ENCODE measurements at places on chromosomes 11 and 22. TPM values are rescaled to one million over a fixed set of nuclear protein-coding genes. Genes with fewer than 3 reads are reported as not detected.
A peak's percentile ranks its signal among the peaks of the same experiment; 100 is the strongest.

GRCh38 chr22:23856721-23857605, 712 bp upstream of the SLC2A11 start:
- peaks cover 5% of the 10 kb centered on the region for H3K4me1 ChIP-seq
- H3K4me3 ChIP-seq, result peak overlapping the region; percentile 95

DNA sequence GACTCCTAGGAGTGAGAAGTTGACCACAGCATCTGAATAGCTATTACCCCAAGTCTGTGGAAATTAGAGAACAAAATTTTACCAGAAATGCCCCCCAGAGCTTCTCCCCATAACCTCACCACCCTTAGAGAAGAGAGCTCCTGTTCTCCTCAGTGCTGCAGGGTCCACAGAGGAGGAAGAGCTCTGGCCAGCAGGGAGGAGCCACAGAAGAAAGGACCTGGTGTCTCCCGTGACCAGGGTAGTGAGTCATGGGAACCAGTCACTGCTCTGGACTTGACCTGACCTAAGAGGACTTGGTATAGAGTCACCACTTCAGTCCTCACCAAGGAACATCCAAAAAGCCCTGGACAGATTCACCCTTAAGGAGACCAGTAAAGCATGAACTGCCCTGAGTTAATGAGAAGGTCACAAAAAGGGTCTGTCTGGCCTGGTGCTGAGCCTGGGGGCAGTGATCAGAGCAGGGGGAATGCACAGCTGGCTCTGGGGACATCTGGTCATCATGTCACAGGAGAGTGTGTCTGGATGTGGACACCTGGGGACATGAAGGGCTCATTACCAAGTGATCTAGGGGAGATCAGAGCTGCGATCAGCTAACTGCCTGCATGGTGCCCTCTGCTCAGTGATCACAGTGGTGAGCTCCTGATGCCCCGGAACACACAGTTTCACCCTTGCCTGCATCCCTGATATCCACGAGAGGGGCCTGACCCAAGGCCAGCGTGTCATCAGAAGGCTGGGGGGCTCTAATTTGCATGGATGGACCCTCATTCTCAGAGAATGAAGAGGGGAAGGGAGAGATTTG, 103.3 kb upstream of the TOP3B start:
- no peak overlapping the region for H3K4me3 ChIP-seq
- H3K4me1 ChIP-seq, result no peaks in the 10 kb centered on the region
- DNase-seq, result no peak

GRCh38 chr11:121688055-121688491, 235.3 kb upstream of the SORL1-AS1 start:
- no peaks in the 10 kb centered on the region for H3K36me3 ChIP-seq
- H3K27me3 ChIP-seq, result no peaks in the 10 kb centered on the region
- DNase-seq, result peak; percentile 74
- peaks cover 3% of the 10 kb centered on the region for H3K4me1 ChIP-seq

Gene PVALB
- not detected for total RNA-seq

GRCh38 chr11:45180848-45181192, 34.4 kb downstream of the PRDM11 start:
- peaks cover 4% of the 10 kb centered on the region for H3K36me3 ChIP-seq
- peak; percentile 88 for DNase-seq
- peaks cover 8% of the 10 kb centered on the region for H3K27me3 ChIP-seq
- no peak overlapping the region for H3K27ac ChIP-seq

Gene MS4A4A
- not detected for total RNA-seq

DNA sequence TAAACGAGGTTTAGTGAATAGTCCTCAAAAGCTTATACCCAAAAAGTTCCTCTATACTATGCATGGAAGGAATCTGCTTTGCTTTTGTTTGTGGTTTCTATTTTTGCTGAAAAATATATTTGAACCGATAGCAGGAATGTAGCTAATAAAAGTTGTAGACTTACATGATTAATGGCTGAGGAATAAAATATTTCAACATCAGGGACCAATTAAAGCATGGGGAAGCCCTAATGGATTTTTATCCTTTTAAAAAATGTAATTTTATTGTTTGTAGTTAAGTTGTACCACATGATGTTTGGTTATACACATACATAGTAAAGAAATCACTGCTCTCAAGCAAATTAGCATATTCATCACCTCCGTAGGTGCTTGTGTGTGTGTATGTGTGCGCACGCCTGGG, 295.3 kb upstream of the CNTN5 start:
- no peaks in the 10 kb centered on the region for H3K4me1 ChIP-seq
- H3K27ac ChIP-seq, result no peak overlapping the region
- no peak for DNase-seq
- no peak overlapping the region for H3K4me3 ChIP-seq

GRCh38 chr22:47375621-47376321, 613.3 kb downstream of the TBC1D22A start:
- H3K36me3 ChIP-seq, result no peaks in the 10 kb centered on the region
- H3K27ac ChIP-seq, result no peak overlapping the region
- H3K4me1 ChIP-seq, result no peaks in the 10 kb centered on the region
- H3K27me3 ChIP-seq, result no peaks in the 10 kb centered on the region
- H3K4me3 ChIP-seq, result no peak overlapping the region
- no peak for DNase-seq

DNA sequence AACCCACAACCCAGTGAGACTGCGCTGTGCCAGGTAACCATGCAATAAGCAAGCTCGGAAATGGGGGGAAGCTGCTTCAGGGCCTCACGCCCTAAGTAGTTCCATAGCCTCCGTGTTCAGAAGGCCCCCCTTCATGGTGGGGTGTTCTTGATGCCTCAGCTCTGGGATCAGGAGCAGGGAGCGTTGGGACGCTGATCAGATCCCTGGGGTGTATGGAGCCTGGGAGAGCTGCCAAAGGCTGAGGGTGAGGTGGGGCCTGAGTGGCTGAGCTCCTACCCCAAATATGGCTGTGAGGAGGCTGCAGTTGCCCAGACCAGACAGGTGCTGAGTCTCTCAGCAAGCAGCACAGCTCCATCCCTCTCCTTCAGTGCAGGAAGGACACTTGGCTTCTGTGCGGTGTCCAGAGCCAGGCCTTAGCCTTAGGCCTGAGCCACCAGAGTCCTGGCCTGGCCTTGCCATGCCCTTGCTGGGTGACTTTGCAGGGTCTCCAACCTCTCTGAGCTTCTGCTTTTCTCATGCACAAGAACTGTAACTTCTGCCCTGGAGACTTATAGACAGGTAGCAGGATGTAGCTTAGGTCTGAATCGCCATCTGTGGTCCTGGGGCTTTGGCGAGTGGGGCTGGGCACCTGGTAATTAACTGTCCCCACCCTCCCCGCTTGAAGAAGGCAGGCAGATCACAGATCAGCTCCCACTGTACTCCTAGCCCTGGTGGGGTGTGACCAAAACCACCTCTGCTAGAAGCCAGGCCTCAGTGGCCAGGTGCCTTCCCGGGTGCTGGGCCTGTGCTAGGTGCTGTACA, 5.3 kb downstream of the MMP11 start:
- no peak overlapping the region for H3K27ac ChIP-seq
- H3K4me3 ChIP-seq, result no peak overlapping the region
- H3K27me3 ChIP-seq, result no peaks in the 10 kb centered on the region
- DNase-seq, result no peak

DNA sequence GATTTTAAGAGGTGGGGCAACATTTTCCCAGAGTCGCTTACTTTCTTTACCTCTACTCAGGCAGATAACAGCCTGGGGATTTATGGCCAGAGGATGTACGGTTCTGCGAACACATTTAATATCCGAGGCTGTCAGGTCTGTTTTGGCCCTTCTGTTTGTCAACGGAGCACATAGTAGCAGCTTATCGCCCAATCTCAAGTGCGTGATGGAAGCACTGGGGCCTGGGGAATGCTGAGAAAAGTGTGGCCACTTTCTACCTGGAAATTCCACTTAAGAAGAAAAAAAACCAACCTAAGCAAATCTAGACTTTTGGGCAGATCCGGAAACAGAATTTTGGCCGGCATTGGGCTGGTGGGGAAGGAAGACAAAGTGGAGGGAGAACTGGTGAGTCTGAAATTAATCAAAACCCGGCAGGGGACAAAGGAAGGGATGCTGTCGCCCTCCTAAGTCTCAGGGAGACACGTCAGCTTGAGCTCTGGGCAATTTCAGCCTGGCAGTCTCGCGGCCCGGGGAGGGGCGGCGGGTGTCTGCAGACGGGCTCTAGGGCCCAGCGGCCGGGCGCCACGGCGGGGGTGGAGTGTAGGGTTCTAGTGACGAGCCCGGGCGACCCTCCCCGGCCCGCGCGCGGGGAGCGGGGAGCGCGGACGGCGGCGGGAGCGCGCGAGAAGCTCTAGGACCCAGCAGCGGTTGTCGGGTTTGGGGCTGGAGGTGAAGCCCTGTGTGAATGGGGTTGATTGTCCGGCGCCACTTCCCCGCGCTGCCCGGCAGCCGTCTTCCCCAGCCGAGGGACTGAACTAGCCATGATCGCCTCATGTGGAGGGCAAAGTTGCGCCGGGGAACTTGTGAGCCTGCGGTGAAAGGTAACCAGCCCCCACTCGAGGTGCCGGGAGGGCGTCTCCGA, at the start of gene AMOTL1:
Gene AMOTL1, plus strand, starts transcription at position 656 of the 901 bp plus-strand sequence. Its CDS starts 156 bp downstream, at position 812.
- no peaks in the 10 kb centered on the region for H3K27me3 ChIP-seq
- H3K27ac ChIP-seq, result peak within 1 kb of the TSS; percentile 81
- peak within 1 kb of the TSS; percentile 96 for H3K4me3 ChIP-seq
- peak; percentile 98 for DNase-seq
- H3K36me3 ChIP-seq, result peaks cover 16% of the 10 kb centered on the region

GRCh38 chr22:41772198-41772597, 28.3 kb upstream of the CCDC134 start:
- no peaks in the 10 kb centered on the region for H3K27me3 ChIP-seq
- H3K4me3 ChIP-seq, result no peak overlapping the region
- H3K36me3 ChIP-seq, result no peaks in the 10 kb centered on the region

Gene CNGA4
- total RNA-seq, result 1.7 TPM

Gene PRR14L
- 74.7 TPM for total RNA-seq

- H3K36me3 ChIP-seq, result no peaks in the 10 kb centered on the region
- H3K27me3 ChIP-seq, result no peaks in the 10 kb centered on the region
- DNase-seq, result no peak
- no peak overlapping the region for H3K4me3 ChIP-seq
- H3K4me1 ChIP-seq, result no peaks in the 10 kb centered on the region
- no peak overlapping the region for H3K27ac ChIP-seq
Measured at GRCh38 chr11:1104411-1105182, 29.9 kb downstream of the MUC2 start.

GRCh38 chr11:11640996-11641395, 19.2 kb upstream of the GALNT18 start:
- no peak for DNase-seq
- no peaks in the 10 kb centered on the region for H3K27me3 ChIP-seq
- H3K27ac ChIP-seq, result no peak overlapping the region

Gene MRGPRE
- not detected for total RNA-seq

- no peaks in the 10 kb centered on the region for H3K4me1 ChIP-seq
- no peak for DNase-seq
- no peak overlapping the region for H3K4me3 ChIP-seq
- H3K27ac ChIP-seq, result no peak overlapping the region
- H3K36me3 ChIP-seq, result no peaks in the 10 kb centered on the region
Measured at GRCh38 chr11:118008271-118008911, 22.2 kb downstream of the IL10RA start.

DNA sequence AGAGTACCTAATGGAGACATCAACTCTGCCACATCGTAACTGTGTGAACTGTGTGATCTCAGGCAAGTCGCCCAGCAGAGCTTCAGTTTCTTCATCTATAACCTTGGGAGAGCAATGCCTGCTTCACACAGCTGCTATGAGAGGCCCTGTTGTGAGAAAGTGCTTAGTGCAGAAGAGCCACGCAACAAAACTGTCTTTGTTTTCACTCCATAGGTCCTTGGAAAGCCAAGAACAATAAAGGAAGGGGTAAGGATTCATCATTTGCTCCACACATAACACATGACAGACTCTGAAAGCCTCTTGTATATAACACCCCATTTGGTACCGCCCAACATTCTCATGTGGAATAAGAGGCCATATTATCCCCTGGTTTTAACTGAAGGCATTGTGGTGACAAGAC, 231.9 kb upstream of the ISX start:
- no peaks in the 10 kb centered on the region for H3K27me3 ChIP-seq
- peaks cover 10% of the 10 kb centered on the region for H3K4me1 ChIP-seq
- no peak overlapping the region for H3K27ac ChIP-seq
- DNase-seq, result peak; percentile 67
- peak overlapping the region; percentile 78 for H3K4me3 ChIP-seq
- H3K36me3 ChIP-seq, result peaks cover 24% of the 10 kb centered on the region

DNA sequence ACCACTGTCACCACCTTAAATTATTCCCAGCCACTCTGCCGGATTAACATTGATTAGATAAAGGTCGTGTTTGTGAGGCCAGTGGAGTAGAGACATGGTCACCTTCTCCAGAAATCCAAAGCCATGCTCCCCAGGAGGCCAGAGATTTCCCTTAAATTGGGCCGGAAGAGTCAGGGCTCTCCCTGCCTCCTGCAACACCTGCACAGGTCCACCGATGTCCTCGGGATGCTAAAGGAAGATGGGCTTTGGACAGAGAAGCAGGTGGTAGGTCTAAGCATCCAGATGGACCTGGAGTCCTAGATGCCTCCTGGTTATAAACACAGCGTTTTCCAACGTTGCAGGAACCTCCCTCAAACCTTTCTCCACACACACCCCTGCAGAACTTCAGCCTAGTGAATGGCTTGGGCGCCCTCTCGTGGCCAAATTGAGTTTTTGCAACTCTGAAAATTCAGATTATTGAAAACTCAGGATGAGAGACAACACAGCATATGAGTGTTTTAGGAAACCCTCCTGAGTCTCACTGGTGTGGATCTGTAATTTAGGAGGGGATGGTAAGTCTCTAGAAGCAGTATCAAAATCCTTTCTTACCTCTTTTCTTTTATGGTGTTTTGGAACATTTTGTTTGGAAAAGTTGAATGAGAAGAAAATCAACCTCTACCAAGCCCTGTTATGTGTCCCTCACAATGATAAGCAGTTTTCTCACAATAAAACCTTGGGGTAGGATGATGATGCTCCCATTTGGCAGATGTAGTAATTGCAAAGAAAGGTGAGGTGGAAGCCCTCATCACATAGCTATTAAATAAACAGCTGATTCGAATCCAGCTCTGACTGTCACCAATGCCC, 109.6 kb downstream of the RRAS2 start:
- DNase-seq, result peak; percentile 88
- H3K27ac ChIP-seq, result no peak overlapping the region
- no peak overlapping the region for H3K4me3 ChIP-seq
- peaks cover 34% of the 10 kb centered on the region for H3K27me3 ChIP-seq
- H3K36me3 ChIP-seq, result no peaks in the 10 kb centered on the region

GRCh38 chr11:132644520-132645239, 887.6 kb downstream of the OPCML start:
- no peak overlapping the region for H3K27ac ChIP-seq
- H3K27me3 ChIP-seq, result no peaks in the 10 kb centered on the region
- H3K36me3 ChIP-seq, result no peaks in the 10 kb centered on the region
- peaks cover 3% of the 10 kb centered on the region for H3K4me1 ChIP-seq
- no peak overlapping the region for H3K4me3 ChIP-seq

Gene MFNG
- 0.81 TPM for total RNA-seq

DNA sequence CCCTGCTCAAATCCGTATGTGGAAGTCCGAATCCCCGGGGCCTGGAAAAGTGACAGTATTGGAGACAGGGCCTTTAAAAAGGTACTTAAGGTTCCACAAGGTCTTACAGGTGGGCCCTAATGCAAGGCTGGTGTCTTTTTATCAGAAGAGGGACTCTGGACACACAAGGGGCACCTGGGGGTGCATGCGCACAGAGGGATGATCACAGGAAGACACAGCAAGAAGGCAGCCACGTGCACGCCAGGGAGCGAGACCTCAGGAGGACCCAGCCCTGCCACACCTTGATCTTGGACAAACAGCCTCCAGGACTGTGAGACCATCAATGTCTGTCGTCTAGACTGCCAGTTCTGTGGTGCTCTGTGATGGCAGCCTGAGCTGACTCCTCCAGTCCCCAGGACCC, 96.5 kb downstream of the SHANK2 start:
- DNase-seq, result no peak
- H3K4me3 ChIP-seq, result no peak overlapping the region
- no peak overlapping the region for H3K27ac ChIP-seq
- H3K27me3 ChIP-seq, result no peaks in the 10 kb centered on the region

GRCh38 chr22:39013942-39014722, at the start of gene APOBEC3C:
Gene APOBEC3C (plus strand): TSS chr22:39014257. CDS start chr22:39014363, 106 bp downstream.
- H3K27ac ChIP-seq, result no peak within 1 kb of the TSS
- H3K4me1 ChIP-seq, result peaks cover 4% of the 10 kb centered on the region
- H3K27me3 ChIP-seq, result no peaks in the 10 kb centered on the region
- peak; percentile 90 for DNase-seq
- H3K36me3 ChIP-seq, result peaks cover 3% of the 10 kb centered on the region
